ENCODE measurements at places on chromosomes 4 and X. TPM values are rescaled to one million over a fixed set of nuclear protein-coding genes. Genes with fewer than 3 reads are reported as not detected.

RENBP gene
- 18.8 TPM for total RNA-seq

PCSK1N gene
- not detected for total RNA-seq

MAGEC1 gene
- not detected for total RNA-seq

EVC2 gene
- 9.2 TPM for total RNA-seq

ARX gene
- total RNA-seq = not detected

LRPAP1 gene
- 134 TPM for total RNA-seq

OTUD6A gene
- total RNA-seq = not detected
